ENCODE measurements at places on chromosomes 6 and 20.

DNA sequence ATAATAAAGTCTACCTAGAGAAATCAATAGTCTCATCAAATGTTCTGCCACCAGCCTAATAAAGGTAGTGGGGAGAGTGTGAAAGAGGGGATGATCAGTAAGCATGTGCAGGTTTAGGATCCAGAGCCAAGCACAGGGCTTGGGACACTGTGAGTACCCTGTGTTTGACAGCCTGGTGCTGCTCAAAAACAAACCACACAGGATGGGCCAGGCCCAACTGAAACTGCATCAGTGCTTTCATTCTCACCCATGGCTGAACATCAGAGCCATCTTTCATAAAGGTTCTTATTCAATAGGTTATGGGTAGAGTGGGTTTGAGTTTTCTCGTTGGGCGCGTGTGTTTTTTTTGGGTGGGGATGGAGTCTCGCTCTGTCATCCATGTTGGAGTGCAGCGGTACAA lies 87.3 kb upstream of the NHSL1 start:
- no peak for DNase-seq

- no peak for DNase-seq
These were observed 9.6 kb downstream of the LRP11 start for GRCh38 chr6:149854532-149854931.

GRCh38 chr6:11974089-11974488 lies 38.0 kb upstream of the HIVEP1 start:
- DNase-seq = no peak

GRCh38 chr6:1792989-1793388 lies 183.3 kb downstream of the FOXC1 start:
- no peak for DNase-seq

DNA sequence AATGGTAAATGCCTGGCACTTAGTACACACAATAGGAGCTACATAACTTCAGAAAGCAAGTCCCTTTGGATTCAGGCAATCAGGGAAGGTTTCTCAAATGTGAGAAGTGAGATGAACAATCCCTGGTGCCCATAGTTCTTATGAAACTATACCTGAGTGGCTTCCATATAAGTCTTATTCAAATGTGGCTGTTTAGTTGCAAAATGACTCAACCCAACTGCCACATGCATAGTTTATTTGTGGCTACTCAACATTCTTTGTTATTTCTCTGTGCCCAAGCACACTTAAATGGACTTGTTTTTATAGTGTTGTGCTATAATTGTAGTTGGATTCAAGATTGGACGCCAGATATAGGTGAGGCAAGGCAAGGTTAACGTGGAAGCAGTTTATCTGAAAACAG lies 93.7 kb upstream of the ATXN1 start:
- no peak for DNase-seq

DNA sequence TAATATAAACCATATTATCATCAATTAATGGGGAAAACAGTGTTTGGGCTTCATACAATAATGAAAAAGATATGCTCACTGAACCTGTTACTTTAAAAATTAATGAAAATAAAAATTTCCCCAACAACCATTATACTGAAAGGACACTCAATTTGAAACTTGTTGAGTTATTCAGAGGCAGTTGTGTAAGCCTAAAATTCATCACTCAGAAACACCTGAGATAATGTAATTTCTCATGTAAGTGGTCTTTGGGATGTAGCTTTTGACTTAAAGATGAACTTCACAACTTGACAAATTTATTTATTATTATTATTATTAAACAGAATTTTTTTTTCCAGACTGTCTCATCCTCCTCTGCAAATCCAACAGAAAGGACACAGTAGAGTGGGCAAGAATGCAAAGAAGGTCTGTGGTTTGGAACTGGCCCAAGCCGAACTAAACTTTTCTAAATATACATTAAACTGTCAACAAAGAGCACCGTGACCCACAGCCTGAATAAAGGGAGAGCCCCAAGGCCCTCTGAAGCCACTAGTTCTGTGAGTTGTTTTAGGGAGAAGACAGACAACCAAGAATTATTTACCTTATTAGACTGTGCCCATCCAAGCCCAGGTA lies 32.2 kb upstream of the HEY2 start:
- DNase-seq = no peak

DNA sequence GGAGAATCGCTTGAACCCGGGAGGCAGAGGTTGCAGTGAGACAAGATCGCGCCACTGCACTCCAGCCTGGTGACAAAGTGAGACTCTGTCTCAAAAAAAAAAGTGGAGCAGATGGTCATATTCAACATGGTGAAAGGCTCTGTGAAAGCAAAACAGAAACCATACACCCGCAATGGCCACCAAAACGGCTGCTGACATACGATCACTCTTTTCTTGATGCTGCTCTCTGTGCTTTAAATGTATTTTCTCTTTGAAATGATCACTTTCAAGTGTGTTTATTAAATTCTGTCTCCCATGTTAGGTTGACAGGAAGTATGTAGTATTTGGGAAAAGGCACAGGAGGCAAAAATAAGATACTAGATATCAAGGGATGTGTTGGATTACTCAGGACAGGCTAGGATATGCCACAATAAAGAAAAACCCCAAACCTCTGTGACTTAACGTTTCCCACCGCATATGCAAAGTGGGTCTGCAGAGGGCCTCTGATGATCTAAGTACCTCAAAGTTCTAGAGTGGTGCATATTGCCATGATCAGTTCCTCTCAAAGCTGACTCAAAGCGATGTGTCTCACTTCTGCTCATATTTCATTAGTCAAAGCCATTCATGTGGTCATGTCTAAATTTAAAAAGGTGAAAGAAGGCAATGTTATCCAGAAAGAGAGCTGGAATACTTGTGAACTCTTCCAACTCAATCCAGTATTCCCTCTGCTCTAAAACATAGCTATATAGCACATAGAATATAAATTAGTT lies 155.1 kb upstream of the SOX4 start:
- DNase-seq = no peak

GRCh38 chr6:64013011-64013410 lies 377.4 kb downstream of the PHF3 start:
- DNase-seq = no peak

DNA sequence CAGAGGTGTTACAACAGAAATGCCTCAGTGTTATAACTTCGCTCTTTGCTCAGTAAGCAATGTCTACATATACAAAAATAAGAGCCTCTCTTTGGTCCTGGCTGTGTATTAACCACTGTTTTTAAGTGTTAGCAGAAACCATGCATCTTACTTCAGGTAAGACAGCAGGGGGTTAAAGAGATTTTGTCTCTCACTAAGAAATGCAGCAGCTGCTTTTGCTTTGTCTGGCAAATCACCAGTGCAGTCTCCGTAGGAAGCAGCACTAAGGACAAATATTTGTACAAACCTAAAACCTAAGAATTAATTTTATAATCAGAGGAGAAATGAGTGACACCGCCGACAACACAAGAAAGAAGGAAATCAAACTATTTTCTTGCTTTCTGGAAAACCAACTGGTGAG lies 758 bp downstream of the SMIM28 start:
- no peak for DNase-seq

GRCh38 chr6:71498638-71499037 lies 210.0 kb downstream of the OGFRL1 start:
- no peak for DNase-seq

GRCh38 chr20:309306-309840 lies 12.0 kb downstream of the ZCCHC3 start:
- DNase-seq = no peak

- DNase-seq = no peak
These were observed 112.2 kb downstream of the SULF2 start for GRCh38 chr20:47672886-47673670.

GRCh38 chr6:113364766-113365165 lies 492.4 kb upstream of the MARCKS start:
- no peak for DNase-seq

DNA sequence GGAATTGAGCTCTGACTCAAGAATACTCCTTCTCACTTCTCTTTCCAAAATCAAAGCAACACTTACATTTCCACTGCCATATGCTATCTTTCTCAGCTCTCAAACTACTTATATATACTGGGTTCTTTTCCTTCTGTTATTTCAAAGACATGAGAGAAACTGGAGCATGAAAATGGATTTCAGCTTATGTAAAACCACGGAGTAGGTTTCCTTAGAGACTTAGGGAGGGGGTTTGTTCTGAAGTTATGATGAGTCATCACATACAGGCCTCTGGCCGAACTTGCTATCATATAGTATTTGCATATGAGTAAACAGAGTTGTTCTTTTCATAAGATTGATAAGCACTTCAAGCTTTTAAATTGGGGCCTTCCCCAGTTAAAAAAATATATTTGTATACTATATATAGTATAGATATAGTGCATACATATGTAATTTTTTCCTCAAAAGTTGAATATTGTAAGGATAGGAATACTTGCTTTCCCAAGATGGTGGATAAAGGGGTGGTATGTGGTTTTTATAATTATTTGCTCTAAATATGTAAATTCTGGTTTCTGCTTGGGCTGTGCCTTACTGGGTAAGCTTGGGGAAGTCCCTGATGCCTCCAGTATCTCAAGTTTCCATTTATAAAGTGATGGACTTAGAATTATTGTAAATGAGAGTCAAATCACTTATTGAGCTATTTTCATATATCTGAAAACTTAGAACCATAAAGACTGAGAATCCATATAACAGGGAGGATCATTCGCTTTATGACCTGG lies 273.9 kb downstream of the RFPL4B start:
- DNase-seq = no peak

DNA sequence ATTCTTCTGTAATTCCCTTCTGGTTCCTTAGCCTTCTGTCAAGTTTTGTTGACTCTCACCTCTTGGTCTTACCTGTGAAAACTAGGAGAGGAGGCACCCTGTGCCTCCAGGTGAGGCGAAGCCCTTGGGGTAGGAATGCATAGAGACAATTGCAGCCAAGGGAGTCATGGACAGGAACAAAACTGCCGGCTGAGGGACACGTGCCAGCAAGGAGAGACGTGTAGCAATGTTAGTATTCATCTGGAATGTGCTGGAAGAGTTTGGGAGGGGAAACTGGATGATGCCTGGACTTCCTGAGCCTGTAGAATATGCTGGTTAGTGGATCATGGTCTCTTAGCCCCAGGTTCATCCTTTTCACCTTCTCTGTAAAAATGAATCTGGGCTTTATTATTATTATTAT lies 3.9 kb upstream of the TIAM2 start:
- no peak for DNase-seq

GRCh38 chr20:7516621-7517111 lies 423.6 kb downstream of the HAO1 start:
- no peak for DNase-seq

GRCh38 chr20:34299556-34300255 lies 3.4 kb downstream of the AHCY start:
- DNase-seq = no peak

- DNase-seq = no peak
These were observed 1.3 kb upstream of the MRS2 start for GRCh38 chr6:24401458-24401857.

GRCh38 chr6:25169553-25169952 lies 109.6 kb upstream of the CARMIL1 start:
- DNase-seq = no peak

GRCh38 chr6:166152660-166153059 lies 15.0 kb downstream of the TBXT start:
- DNase-seq = no peak

DNA sequence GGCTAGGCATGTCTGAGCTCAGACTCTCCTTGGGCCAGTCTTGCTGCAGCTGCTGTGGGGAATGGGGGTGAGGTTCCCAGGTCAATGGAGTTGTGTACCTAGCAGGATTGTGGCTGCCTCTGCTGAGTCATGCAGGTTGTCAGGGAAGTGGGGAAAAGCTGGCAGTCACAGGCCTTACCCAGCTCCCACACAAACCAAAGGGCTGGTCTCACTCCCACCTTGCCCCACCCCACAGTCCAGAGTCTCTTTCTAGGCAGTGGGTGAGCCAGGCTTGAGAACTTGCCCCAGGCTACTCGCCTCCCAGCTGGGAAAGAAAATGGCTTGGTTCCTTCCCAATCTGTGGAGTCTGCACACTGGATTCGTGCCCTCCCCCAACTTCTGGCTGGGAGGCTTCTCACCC lies 65.7 kb downstream of the SCP2D1 start:
- DNase-seq = no peak

DNA sequence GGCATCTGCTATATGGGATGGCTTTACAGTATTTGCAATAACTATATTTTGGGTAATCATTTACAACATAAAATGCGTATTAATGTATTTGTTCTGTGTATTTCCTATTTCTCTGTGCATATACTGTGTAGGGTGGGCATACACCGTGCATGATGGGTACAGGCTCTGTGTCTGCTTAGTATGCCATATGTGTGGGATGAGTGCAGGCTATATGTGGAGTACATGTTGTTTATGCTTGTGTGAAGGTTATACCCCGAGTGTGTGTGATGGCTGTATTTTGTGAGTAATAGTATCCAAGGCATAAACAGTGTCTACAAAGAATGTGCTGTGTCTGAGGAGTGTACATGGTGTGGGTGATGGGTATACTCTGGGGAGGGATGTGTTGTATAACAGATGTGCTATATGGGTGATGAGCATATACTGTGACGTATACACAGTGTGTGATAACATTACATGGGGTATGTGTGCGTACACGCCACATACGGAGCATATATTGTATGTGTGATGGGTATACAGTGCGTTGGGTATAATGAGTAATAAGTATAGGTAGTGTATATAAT lies 52.7 kb downstream of the CPXM1 start:
- DNase-seq = peak; percentile 51

GRCh38 chr6:69427882-69428281 lies 368.9 kb downstream of the LMBRD1 start:
- no peak for DNase-seq

GRCh38 chr20:18465536-18466200 lies 1.2 kb downstream of the DZANK1 start:
- DNase-seq = no peak

GRCh38 chr6:137115658-137116057 lies 57.8 kb downstream of the IL22RA2 start:
- DNase-seq = no peak

DNA sequence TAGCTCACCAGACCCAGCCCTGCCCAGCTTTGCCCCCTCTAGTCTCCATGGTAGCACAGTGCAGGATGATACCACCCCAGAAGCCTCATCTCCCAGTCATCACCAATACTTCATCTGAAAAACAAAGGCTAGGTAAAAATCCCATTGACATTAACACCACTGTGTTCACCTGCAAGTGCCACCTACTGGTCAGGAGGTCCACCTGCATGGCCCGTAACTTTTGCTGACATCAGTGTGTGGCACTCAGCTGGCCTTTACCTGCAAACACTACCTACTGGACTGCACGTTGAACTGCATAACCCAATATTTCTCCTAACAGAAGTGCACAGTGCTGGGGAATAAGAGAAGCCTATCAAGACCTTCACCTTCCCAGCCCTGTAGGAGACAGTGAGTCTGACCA lies 234.7 kb upstream of the ADGRB3 start:
- DNase-seq = no peak

- DNase-seq = no peak
These were observed 45.0 kb downstream of the ELMO2 start for GRCh38 chr20:46361381-46361780.

GRCh38 chr20:38407321-38407720 lies 27.8 kb downstream of the SNHG17 start:
- DNase-seq = no peak

GRCh38 chr6:20013066-20013861 lies 176.1 kb downstream of the ID4 start:
- DNase-seq = no peak

Data from activated CD8-positive, alpha-beta memory T cell treated with anti-CD3 and anti-CD28 coated beads for 24 hours (primary cell).